ENCODE measurements at places on chromosomes 13 and 19.

- no peak for DNase-seq
Measured at GRCh38 chr19:32316034-32316433, 29.4 kb upstream of the ZNF507 start.

- no peak for DNase-seq
Measured at GRCh38 chr19:49846408-49846807, 4.6 kb upstream of the PTOV1 start.

- DNase-seq, result peak; percentile 71
Measured at GRCh38 chr19:51501594-51502263, at the start of gene SIGLEC12. TSS of gene SIGLEC12 (minus strand) at chr19:51501800. CDS start at chr19:51501733, 67 bp downstream.

DNA sequence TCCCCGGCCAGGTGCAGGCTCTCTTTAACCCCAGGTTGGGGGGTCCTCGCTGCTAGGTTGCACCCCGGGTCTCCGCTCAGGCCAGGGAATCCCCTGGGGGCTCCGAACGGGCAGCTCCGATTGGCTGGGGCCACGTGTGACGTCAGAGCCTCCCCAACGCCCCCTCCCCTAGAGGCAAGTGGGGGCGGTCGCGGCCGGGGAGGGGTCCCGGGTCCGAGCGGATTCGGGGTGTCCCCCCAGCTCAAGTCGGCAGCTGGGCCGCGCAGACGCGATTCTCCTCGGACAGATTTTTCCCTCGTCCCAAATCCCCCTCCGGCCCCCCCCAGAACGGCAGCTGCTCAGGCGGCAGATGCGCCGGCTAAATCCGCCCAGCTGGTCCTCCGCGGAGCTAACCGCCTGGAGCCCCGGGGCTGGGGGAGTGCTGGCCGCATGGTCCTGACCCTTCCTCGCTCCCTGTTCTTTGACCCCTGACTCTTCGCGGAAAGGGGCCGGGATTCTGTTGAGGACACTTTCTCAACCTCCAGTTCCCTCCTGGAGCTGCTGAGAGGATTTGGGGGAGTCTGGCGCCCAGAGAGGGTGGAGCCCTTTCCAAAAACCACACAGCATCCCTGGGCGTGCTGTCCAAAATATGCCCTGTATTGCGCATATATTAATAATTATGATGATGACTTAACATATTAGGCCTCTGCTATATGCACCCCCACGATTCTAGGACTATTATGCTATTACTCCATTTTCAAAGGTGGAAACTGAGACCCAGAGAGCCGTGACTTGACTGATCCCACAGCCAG is 25.4 kb upstream of the SEMA6B start:
- DNase-seq, result no peak

- DNase-seq, result no peak
Measured at GRCh38 chr13:52003541-52003940, 7.7 kb downstream of the ATP7B start.
